Activated T-helper 17 cell treated with anti-CD3 and anti-CD28 coated beads, Interleukin-2, amount 50 U/mL, for 72 hours (primary cell): ENCODE measurements at places on chromosomes 16 and 17. TPM values are rescaled to one million over a fixed set of nuclear protein-coding genes. Genes with fewer than 3 reads are reported as not detected.

DNA sequence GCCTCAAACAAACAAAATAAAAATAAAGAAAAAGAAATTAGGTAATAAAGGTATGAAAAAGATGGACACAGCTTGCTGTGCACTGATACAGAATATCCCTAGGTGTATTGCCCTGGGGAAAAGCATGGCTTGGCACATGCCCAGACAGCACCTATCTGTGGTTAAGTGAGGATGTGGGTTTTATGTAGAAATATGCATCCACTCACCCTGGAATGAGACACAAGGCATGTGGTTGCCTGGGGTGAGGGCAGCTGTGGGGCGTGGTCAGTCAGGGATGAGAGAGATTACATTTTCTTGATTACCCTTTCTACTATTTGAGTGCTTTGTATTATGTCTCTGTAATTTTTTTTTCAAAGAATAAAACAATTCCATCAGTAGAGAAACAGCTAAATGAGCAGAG is 6.9 kb downstream of the PLLP start:
- H3K27me3 ChIP-seq = no peaks in the 10 kb centered on the region
- peak overlapping the region; percentile 75 for H3K4me3 ChIP-seq
- peaks cover 20% of the 10 kb centered on the region for H3K4me1 ChIP-seq
- H3K36me3 ChIP-seq = no peaks in the 10 kb centered on the region

DNA sequence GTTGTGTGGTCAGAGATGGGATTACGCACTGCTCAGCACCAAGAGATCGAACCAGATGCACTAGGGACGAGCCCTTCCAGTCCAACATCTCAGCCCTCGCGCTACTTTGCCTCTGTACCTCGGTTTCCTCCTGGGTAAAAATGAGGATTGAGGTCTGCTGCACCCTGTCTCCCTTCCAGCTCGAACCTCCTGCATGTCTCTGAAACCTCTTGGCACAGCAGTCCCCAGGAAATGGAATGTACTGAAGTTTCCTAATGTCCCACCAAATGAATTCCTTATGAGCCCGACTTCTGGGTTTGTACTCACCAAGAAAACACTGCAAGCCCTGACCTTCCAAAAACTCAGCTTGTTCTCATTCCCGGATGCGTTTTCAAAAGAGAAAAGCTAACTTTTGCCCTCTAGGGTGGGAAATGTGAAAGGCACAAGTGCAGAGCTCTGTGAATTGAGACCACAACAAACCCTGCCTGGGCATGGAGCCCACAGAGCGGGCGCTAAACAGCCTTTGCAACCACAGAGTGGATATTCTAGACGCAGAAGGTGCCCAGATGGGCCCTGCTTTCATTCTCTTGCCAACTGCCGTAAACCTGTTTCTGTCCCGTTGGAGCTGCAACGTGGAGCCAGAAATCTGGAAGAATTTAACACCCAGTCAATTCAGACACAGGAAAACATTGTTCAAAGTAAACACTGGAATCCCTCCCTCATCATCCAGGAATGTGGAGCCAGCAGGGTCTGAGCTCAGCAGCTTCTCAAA is 10.3 kb downstream of the CDRT4 start:
- ATAC-seq = no peak
- no peaks in the 10 kb centered on the region for H3K27me3 ChIP-seq
- peaks cover 16% of the 10 kb centered on the region for H3K36me3 ChIP-seq
- H3K4me1 ChIP-seq = peaks cover 4% of the 10 kb centered on the region
- H3K27ac ChIP-seq = no peak overlapping the region

DNA sequence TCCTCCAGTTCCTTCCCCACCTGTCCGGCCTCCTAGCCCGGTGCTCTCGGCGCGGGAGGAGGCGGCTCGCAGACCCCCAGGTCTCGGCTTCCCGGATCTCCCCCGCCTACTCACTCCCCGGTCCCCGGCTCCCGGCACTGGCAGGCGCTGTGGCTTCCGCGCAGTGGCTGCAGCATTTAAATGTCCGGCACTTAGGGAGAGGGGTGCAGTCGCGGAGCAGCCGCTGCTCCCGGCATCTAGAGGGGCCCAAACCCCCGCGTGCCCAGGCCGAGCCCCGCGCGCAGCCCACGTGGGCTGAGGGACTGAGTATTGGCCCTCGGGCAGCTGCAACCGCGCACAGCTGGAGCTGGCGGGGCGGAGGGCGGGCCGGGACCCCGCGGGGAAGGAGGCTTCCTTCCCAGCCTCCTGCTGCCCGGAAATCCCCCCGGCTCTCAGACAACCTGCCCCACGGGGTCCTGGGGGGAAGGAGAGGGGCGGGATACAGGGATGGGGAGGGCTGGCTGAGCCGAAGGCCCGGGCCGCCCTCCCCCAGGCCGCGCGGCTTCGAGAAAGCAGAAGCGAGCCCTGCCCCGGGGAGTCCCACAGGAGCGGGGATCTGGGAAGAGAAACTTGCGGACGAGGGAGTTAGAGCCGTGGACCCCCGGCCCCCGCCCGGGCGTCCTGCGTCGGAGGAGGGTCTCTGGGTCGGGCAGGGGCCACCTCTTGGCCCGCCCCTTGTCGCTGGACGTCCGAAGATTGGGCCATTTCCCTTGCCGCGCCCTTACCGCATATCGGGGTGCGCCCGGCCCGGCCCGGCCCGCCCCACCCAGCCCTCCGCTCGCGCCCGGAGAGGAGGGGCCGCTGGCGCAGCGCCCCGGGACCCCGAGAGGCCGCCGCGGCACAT is at the start of gene MMP25:
TSS of gene MMP25 (plus strand) at position 804 of the 883 bp plus-strand sequence. CDS start 357 bp downstream, outside the sequence.
- H3K4me3 ChIP-seq = peak within 1 kb of the TSS; percentile 67
- no peak within 1 kb of the TSS for H3K27ac ChIP-seq
- H3K4me1 ChIP-seq = no peaks in the 10 kb centered on the region
- peaks cover 12% of the 10 kb centered on the region for H3K36me3 ChIP-seq

DNA sequence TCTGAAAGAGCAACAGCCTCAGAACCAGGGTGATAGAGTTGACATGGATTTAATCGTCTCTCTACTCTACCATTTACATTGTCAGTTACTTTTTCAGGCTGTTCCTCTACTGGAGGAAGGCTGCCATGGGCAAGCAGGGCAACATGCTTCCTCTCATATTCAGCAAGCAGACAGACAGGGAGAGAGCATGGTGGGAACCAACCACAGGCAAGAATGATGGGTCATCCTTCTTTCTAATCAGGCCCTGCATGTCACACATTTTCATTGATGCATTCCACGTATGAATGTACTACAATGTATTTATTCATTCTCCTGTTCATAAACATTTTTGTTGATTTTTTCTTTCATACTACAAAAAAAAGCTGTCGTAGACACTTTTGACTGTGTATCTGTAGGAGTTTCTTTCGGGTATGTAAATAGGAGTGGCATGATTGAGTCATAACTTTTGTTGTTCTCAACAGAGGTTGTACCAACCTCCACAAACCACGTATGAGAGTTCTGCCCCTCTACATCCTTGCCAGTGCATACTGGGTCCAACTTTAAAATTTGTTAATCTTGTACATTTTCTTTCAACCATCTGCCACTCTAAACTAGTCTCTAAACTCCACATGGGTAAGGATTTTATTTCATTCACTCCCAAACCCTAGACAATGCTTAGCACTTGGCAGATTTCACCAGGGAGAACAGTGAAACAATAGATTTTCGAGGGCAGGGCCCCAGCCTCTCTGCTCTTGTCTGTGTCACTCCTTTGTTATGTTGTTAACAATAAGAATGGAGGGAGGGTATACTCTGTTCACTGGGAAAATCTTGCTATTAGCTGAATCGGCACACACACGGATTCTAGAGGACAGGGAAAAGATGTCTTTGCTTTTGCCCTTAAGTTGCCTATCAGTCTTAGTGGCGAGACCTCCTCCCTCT is 58.7 kb downstream of the CMC2 start:
- H3K4me1 ChIP-seq = peaks cover 5% of the 10 kb centered on the region
- peaks cover 16% of the 10 kb centered on the region for H3K27me3 ChIP-seq
- H3K36me3 ChIP-seq = no peaks in the 10 kb centered on the region
- ATAC-seq = peak; percentile 86
- peak overlapping the region; percentile 73 for H3K27ac ChIP-seq

- peaks cover 5% of the 10 kb centered on the region for H3K4me1 ChIP-seq
- H3K27me3 ChIP-seq = peaks cover 4% of the 10 kb centered on the region
- no peaks in the 10 kb centered on the region for H3K36me3 ChIP-seq
- H3K4me3 ChIP-seq = no peak overlapping the region
These were observed 6.7 kb upstream of the CMIP start for GRCh38 chr16:81437865-81438264.

- H3K36me3 ChIP-seq = no peaks in the 10 kb centered on the region
- no peak overlapping the region for H3K4me3 ChIP-seq
- no peak for ATAC-seq
These were observed 13.9 kb upstream of the FZD2 start for GRCh38 chr17:44543213-44543904.

DNA sequence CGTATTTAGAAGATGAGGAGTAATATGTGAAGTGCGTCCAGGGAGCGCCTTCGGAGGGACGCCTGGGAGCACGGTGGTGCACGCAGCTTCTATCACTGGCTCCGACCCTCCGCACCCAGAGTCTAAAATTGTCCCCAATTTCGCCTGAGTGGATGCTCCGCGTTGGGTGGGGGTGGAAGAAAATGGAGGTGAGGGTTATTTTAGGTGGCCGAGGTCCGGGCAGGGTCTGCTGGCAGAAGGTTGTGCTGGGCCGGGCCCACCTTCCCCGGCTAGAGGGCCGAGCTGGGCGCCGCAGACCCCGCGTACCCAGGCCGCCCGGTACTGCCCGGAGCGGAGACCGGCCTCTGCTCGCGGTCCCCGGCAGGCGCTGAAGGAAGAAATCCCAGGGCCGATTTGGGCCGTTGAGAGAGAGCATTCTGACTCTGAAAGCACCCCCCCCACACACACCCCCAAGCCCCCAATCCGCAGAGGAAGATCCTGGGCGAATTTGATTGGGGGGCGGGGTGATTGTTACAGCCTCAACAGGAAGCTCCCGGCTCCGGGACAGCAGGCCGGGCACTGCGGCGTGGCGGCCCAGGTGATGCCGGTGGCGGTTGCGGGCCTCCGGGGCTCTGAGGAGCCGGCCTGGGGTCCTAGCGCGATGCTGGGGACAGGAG is 3.0 kb downstream of the BAHCC1 start:
- peak overlapping the region; percentile 28 for H3K27ac ChIP-seq
- H3K4me1 ChIP-seq = peaks cover 8% of the 10 kb centered on the region
- peaks cover 24% of the 10 kb centered on the region for H3K36me3 ChIP-seq
- peak overlapping the region; percentile 79 for H3K4me3 ChIP-seq
- peaks cover 50% of the 10 kb centered on the region for H3K27me3 ChIP-seq

The ALOX12B gene
- 6.2 TPM for total RNA-seq

The GLTPD2 gene
- total RNA-seq = not detected

The EPOP gene
- total RNA-seq = 29.6 TPM
